Esophagus squamous epithelium (tissue), 5 donors: ENCODE measurements at places on chromosomes 1 and 21.

DNA sequence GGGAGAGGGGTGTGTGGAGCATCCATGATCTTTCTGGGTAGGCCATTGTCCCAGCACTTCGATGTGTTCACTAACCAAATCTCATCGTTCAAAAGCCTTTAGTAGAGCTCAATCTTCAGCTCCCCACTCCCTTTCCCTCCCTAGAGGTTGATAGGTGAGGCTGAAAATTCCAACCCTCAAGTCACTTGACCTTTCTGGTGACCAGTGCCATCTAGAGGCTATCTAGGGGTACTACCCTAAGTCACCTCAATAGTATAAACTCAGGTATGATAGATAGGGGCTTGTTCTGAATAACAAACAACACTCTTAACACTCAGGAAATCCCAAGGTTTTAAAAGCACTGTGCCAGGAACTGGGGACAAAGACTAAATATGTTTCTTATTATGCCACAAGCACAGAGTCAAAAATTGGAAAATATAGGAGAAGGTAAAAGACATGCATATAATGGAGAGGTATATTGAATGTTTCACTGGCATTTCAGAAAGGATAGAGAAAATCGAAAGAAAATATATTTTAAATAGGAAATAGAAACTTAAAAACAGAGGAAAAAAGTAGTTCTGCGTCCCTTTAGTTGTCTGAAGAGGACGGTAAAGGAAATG, 42.9 kb upstream of the CD53 start:
- DNase-seq = no peak

- DNase-seq = no peak
Measured at GRCh38 chr1:48006264-48006663, 9.1 kb upstream of the TRABD2B start.

DNA sequence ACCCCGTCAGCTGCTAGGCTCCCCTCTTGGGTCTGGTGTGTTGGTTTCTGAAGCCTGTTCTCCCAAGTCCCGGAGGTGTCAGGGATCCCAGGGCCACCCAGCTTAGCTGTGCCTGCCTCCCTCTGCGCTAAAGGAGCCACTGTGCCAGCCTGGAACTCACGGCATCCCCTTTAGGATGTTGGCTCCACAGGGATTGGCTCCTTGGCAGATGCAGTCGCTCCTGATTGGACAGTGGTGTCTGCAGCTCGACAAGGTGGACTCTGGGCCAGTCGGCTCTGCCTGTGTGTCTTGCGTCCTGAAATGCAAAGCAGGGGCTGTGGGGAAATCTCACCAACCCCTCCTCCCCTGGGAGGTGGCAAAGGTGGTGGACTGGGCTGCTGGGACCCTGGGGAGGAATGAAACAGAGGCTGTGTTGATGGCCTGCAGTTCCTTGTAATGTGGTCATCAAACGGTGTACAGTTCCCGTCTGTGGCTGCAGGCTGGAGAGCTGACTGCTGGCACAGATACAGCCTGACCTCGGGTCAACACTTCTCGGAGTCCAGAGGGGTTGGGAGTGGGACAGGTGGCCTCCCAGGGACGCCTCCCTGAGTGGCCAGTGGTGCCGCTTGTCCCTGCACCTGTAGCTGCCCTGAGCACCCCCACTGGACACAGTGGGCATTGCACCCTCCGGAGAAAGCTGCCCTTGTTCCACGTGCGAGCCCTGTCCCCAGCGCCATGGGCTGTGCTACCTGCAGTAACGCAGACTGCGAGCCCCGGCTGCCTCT, 11.5 kb upstream of the KCNAB2 start:
- DNase-seq = no peak

DNA sequence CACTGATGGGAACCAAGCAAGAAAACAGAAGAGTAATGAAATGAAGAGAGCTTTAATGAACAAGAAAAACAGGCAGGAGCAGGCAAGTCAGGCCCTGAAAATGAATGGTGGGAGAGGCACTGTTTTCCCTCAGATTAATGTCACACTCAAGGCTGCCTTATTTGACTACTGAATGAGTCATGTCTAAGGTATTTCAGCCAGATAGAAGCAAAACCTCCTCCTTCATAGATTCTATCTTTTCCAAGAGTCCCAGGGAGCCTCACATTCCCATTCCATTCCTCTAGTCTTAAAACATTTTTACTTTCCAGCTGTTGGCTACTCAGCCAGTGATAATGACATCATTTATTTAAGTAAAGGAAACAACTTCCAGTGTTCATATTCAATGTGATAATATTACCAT, 228.4 kb upstream of the NRIP1 start:
- no peak for DNase-seq

DNA sequence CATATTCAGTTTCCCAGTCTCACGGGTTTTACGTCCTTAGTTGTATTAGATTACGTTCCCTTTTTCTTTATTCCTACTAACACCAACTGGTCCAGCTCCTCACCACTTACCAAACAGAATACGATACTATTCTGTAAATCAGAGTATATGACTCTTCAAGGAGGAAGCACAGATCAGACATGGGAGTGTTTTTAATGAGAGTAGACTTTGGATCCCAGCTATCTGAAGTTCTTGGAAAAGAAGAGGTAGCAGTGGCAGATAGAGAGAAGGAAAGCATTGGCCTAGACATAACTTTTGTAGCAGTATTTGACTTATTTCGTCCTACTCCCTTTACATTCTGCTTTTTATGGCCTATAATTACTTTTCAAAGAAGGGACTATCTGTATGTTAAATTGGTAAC, 24.1 kb upstream of the PLA2G4A start:
- DNase-seq = no peak

GRCh38 chr1:33330361-33330890, 9.5 kb upstream of the A3GALT2 start:
- DNase-seq = no peak

DNA sequence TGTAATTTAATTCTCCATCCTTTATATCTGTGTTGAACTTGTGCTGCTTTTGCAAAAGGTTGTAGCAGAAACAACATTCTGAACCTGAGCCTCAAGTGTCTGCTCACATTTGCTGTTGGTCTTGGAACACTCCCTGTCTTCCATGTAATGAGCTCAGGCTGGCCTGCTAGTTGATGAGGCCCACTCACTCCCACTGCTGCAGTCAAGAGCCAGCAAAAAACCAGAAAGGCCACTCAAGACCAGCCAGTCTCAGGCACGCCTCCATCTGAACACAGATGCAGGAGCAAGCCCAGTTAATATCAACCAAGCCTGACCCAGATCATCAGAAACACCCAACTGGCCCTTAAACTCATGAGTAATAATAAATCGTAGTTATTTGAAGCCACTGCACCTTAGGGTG, 342.2 kb upstream of the NFIA start:
- DNase-seq = no peak

DNA sequence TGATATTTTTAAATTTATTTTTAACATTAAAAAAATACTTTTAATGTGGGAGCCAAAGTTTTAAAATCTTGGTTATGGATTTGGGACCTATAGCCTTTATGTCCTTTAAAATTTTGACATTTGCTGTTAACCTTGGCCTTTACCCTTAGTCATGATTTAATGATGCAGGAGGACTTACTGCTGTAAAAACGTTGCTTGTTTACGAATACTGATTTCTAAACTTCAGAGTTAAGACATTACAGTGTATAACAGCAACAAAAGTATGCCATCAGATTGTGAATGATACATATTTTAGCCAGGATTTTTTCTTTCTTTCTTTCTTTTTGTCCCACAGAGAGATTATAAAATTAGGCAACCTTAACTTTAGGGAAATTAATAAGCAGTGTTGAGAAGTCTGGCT, 8.9 kb downstream of the RBM15 start:
- DNase-seq = no peak

- no peak for DNase-seq
Measured at GRCh38 chr1:156214024-156214748, 1.4 kb downstream of the PMF1 start.

DNA sequence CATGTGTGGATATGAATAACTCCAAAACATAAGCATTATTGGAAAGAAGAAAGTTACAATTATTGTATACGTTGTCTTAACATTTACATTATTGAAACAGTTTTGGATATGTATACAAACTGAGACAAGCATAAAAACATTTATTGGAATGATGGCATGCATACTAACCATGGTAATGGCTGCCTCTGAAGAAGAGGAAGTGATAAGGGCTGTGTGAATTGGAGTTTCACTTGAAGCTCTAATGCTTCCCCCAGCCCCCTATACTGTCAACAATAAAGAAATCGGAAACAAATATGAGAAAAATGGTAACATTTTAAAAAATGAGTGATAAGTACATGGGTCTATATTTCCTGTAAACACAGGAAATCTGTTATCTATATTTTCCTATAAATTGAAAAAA, 367.7 kb upstream of the DPYD start:
- no peak for DNase-seq

- no peak for DNase-seq
Measured at GRCh38 chr1:109040627-109040988, 1.3 kb downstream of the WDR47 start.

GRCh38 chr1:234940841-234941240, 187.8 kb downstream of the TOMM20 start:
- DNase-seq = no peak

DNA sequence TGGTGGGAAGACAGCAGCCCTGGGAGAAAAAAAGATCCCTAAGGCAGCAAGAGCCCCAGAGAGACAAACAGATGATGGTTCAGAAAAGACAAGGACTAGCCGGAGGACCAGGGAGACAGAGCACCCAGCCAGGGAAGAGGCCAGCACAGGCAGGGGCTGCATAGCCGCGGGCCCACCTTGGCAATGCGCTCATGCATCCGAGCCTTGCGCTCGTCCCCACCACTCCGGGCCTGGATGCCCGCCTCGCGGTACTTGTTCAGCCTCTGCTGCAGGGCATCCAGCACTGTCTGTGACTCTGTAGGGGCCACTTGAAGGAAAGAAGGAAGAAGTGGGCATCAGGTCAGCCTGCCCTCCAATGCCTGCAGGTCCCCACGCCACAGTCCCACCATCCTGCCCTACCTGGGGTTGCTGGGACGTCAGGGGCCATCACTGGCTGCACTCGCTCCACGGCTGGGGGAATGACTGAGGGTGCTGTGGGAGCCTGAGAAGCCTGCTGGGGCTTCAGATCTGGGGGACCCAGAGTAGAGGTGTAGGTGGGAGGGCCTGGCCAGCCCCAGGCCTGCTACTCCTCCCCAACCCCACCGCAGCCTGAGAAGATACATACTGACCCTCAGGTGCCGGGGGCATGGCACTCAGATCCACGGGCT, 7.0 kb downstream of the CC2D1B start:
- DNase-seq = no peak

GRCh38 chr1:156905651-156906050, 12.1 kb downstream of the PEAR1 start:
- no peak for DNase-seq

DNA sequence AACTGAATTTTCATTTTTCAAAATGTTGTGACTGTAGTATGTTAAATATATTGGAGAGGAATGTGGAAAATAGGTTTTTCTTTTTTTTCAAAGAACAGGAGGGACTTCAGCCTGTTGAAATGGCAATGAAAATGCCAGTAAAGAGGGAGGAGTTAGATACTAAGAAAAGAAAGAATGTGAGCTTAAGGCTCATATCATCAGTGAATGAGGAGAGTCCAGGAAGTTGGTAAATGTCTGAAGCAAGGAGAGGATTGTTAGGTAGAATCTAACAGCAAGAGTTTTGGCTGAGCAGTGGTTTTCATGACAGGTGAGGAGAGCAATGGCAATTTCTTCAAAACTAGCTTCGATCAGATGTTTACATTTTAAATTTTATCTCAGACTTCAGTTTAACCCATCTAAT, 43.0 kb downstream of the PLA2G4A start:
- no peak for DNase-seq

DNA sequence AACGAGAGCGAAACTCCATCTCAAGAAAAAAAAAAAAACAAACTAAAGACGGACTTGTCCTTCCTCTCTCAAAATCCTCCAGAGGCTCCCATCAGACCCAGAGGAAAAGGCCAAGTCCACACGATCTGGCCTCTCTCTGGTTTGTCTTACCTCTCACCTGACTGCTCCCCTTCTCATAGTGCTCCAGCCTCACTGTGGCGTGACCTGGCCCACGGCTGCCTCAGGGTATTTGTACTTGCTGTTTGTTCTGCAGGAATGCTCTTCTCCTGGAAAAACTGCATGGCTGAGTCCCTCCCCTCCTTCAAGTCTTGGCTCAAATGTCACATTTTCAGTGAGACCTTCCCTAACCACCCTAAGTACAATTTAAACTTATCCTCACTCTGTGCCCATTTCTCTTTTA, 8.0 kb upstream of the BRWD1 start:
- DNase-seq = no peak

GRCh38 chr1:20107796-20108195, 11.5 kb downstream of the PLA2G2D start:
- no peak for DNase-seq

GRCh38 chr1:201739080-201739479, 89.9 kb upstream of the IPO9 start:
- no peak for DNase-seq

DNA sequence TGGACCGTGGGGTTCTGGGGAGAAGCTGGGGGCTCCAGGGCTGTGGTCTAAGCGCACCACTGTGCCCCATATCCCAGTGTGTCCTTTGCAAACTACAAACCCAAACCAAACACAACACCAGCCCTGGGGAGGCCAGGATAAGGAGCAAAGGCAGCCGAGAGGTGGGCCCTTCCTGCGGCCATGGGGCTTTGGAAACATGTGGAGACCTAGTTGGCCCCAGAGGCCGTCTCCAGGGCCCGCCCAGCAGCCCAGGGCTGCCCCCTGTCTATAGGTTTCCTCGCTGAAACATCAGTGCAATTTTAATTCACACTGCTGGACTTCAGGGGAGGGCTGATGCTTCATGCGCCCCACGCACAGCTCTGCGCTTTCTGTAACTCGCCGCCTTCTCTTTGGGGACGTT, 61.3 kb downstream of the PRDM16 start:
- no peak for DNase-seq

GRCh38 chr1:185154912-185155513, 1.7 kb downstream of the TRMT1L start:
- DNase-seq = no peak

- DNase-seq = no peak
Measured at GRCh38 chr1:97553971-97554370, 366.9 kb downstream of the DPYD start.

GRCh38 chr1:8095584-8095983, 69.5 kb upstream of the ERRFI1 start:
- DNase-seq = no peak

DNA sequence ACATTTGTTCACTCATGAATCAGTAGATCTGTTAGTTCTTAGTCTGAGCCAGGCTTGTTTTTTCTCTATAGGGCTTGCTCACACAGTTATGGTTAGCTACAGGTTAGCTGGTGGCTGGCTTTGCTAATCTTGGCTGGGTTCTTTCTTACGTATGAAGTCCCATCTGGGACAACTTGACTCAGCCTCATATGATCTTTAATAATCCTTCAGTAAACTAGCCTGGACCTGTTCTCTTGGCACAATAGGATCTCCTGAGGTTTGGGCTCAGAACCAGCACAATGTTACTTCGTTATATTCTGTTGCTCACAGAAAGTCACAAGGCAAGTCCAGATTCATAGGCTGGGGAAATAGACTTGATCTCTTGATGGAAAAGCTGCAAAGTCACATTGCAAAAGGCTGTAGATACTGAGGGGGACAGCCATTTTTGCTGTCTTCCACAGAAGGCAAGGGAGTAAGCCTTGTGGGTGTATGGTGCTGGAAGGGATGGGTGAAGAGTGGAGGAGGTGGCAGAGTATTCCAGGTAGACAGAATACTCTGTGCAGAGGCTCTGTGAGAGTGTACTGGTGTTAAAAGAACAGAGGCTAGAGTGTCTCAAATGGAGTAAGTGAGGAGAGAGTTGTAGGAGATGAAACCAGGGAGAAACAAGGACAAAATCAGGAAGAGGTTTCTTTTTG, 24.4 kb downstream of the EFCAB7 start:
- no peak for DNase-seq
